NCI-H1436 treated with DMSO at 0.1 percent for 48 hours (cell line): ENCODE measurements at places on chromosomes 7 and 10.

- DNase-seq: no peak
Observed at GRCh38 chr7:106744563-106745091, 83.7 kb upstream of the CCDC71L start.

GRCh38 chr7:42414941-42415505 lies 178.0 kb upstream of the GLI3 start:
- no peak for DNase-seq

GRCh38 chr7:90536449-90536848 lies 59.7 kb upstream of the CDK14 start:
- DNase-seq: no peak

- no peak for DNase-seq
Observed at GRCh38 chr7:91569728-91570457, 305.7 kb downstream of the FZD1 start.

GRCh38 chr10:124648738-124649137 lies 95.4 kb downstream of the FAM53B start:
- DNase-seq: no peak

- DNase-seq: no peak
Observed at GRCh38 chr10:112471878-112472487, 25.0 kb downstream of the VTI1A start.

GRCh38 chr10:63798599-63799498 lies 277.6 kb downstream of the REEP3 start:
- no peak for DNase-seq

DNA sequence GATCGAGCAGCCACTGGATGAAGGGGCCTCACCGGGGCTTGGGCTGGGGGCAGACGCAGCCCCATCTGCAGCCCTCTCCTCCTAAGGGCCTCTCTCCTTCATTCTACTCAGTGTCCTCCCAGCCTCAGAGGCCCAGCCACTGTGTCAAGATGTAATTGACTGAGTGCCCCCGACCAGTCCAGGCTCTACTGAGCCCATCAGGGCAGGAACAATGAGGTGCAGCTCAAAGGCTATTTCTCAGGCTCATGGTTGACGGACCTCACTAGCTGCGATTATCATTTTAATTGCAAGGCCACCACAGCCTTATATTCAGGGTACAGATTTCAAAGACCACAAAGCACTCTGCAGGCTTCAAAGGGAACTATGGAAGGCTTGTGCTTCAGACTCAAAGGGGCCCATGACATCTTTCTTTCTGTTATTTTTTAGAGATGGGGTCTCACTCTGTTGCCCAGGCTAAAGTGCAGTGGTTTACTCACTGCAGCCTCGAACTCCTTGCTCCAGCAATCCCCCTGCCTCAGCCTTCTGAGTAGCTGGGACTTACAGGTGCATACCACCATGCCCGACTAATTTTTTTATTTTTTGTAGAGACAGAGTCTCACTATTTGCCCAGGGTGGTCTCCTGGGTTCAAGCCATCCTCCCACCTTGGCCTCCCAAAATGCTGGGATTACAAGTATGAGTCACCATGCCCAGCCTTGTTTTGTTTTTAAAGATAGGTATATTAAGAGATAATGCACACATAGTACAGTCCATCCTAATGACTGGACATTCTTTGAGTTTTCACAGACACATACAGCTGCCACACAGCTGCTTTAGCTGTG lies 23.7 kb downstream of the SLC29A3 start:
- DNase-seq: no peak

GRCh38 chr7:38283107-38283506 lies 9.7 kb upstream of the TARP start:
- DNase-seq: no peak

DNA sequence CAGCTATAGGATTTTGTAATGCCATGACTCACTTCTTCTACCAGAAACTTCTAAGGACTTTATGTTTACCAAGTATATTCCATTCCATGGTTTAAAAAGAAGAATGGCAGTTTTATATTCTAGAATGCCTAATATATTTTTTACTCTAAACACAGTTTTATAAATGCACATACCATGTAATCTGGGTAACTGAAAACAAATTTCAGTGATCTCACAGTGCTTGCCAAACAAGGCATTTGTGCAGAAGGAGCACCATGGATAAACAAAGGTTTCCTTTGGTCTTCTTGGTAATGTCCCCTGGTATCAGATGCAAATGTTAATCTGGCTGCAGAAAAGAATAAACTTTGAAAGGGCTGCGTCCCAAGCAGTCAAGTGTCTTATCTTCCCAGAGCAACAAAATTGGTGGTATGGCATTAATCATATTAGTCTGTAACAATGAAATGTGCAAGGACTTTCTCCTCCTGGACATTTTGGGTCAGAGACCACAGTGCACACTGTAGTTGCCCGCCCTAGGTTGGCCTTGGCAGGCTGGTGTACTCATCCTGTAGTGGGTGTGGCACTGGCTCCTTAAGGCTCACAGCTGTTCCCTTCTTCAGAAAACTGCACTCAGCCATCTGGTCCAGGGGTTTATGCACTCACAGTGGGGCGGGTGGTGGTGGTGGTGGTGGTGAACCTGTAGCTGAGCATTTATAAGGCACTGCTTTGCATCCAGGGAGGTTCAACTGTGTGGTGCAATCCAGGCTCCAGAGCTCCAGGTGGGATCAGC lies 56.7 kb downstream of the LAMB4 start:
- no peak for DNase-seq

- DNase-seq: no peak
Observed at GRCh38 chr10:91088300-91089140, 131.9 kb upstream of the PCGF5 start.

DNA sequence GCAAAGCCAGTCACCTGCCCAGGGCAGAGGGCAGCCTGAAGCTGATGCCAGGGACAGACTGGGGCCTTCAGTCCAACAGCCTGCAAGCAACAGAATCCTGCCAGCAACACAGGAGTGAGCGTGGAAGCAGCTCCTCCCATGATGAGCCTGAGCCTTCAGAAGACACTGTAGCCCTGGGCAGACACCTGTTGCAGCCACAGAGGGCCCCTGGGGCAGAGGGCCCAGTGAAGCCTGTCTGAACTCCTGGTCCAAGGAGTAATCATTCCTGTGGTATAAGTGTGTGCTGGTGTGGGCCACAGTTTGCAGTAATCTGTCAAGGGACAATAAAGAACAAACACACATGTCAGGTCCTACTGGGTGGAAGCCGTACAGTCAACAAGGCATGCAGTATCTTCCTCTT lies 2.9 kb upstream of the PFKP start:
- DNase-seq: no peak

GRCh38 chr7:698515-699475 lies 27.7 kb upstream of the DNAAF5 start:
- no peak for DNase-seq

DNA sequence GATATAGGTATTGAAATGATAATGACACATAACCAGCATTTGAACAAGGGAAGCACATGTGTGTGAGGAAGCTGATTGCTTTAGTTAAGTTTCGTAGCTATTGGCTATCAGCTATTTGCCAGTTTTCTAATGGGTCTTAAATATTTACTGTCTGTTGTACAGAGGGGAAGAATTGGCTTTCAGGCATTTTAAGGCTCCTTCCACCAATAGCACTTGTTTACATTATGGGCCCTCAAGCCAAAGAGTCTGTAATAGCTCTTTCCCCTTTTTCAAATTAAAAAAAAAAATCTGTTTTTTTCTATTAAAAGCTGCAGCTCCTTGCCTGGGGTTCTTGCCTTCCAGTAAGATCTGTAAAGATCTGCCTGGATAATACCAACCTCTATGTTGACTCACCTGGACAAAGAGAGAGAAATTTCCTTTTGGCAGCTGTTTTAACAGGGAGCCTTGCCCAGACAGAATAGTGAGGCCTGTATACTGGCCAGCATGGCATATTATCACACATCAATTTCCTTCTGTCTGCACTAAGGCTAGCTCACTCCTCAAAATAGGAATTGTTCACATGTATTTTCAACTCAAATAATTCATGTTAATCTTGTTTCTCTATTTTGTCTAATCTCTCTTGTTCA lies 104.7 kb upstream of the LRGUK start:
- no peak for DNase-seq

GRCh38 chr10:49089152-49089551 lies 26.2 kb downstream of the VSTM4 start:
- no peak for DNase-seq

DNA sequence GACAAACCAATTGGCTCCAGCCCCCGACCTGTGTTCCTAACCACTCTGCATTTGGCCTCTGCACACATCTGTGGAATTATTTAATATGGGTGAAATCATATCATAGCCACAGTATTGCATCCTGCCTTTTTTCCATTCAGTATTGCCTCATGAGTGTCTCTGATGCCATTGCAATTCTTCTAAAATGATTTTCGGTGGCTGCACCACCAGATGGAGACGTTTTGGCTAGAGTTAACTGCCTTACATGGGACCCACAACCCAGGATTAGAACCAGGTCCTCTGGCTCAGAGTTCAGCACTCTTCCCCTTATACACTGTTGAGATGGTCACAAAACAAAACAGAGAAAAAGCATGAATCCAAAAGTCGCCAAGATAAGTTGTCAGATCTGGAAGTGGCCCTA lies 180.8 kb downstream of the EMX2 start:
- DNase-seq: no peak

- no peak for DNase-seq
Observed at GRCh38 chr7:110780712-110781111, 310.2 kb upstream of the LRRN3 start.

GRCh38 chr7:158611541-158611940 lies 23.9 kb upstream of the PTPRN2 start:
- no peak for DNase-seq

GRCh38 chr7:134919240-134919641 lies 67.1 kb upstream of the AGBL3 start:
- no peak for DNase-seq

DNA sequence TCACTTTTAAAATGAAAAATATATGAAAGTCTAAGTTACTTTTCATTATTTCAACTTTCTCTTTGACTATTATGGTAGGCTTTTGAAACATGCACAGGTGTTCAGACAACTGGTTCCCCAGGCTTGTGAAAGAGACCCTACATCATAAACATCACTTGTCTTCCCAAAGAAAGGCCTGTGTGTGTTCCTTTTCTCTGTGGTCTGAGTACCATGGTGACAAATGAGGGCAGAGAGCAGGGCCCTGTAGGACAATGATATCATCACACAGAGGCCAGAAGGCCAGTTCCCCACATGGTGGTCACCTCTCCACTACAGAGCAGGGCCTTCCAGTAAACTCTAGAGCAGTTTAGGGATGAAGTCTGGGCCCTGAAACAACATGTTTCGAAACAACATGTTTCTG lies 288.8 kb downstream of the USP6NL start:
- DNase-seq: no peak

DNA sequence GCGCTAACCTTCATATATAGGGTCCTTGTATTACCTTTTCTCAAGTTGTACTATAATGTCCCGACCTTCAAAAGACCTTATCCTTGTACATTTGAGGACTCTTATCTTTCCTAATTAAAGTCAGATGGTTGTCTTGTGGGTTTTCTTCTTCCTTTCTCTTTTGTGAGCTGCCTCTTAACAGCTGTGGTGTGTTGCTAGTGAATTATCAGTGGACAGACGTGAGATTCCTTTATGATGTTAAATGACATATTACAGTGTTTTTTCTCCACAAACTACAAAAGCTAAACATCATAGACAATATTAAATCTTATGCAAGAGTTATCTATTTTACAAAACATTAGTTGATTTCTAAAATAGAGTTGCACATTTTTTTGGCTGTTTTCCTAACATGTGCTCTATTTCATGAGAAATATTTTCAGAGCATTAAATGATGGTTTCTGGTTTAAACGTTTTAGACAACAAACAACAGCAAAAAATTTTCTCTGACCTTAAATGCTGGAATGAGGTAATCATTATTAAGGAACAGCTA lies 272.2 kb upstream of the NPVF start:
- no peak for DNase-seq

DNA sequence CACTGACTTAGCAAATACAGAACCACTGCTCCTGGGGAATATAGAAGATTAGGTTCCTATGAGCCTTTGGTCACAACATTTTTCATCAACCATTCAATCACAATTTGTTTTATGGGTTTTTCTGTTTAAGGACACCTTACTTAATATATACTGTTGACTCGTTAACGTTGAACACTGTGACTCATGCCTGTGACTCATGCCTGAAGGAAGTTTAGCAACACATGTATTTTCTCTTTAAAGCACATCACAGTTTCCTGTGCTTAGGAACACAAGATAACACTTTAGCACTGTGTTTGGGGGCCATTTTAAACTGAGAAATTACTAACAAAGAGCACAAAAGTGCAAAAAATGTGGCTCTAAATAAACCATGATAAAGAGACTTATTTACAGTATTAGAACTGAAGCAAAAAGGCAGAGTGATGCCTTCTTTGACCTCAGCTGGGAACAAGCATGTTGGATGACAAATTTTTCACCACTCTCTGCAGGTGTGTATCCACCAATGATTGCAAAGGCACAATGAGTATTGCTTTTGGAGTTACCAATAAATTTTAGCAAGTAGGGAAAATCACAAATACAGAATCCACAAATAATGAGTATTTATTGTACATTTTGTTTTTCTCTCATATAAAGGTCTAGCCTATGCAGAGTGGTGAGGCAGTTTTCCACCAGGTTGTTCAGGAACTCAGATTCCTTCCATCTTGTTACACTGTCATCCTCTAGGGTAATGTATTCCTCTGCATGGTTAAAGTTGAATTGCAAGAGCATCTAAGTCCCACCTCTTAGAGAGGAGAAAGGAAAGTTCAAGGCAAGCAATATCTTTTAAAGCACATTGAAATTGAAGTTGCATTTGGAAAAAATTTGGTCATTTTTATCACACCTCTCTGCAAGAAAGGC lies 7.3 kb downstream of the FGFBP3 start:
- no peak for DNase-seq

DNA sequence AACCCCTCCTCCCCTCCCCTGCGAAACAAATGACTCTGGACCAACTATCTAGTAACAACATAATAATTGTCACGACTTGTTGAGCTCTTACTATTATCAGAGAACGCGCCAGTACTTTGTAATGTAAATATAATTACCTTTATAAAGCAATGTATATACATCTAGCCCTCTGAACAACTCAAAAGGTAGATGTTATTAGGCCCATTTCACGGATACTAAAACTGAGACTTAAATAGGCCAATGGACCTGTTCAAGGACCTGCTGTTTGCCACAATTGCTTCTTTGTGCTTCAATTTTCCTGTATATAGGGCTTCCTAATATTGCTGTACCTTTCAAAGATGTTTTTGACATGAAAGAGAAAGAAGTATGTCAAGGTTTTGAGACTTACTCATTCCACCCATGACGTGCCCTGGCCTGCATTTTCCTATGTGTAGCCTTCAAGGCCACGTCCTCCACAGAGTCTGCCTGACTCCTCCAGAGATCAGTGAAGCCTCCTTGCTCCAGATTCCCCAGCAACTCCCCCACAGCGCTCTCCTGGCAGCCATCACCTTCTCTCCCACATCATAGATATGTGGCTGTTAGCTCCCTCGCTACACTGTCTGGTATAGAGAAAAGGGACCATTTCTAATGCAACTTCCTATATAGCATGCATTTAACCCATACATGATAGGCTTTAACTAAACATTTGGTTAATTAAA lies 156.6 kb downstream of the SKIDA1 start:
- no peak for DNase-seq

- DNase-seq: no peak
Observed at GRCh38 chr10:71213127-71213621, 804 bp downstream of the UNC5B start.

GRCh38 chr10:71252220-71252619 lies 39.9 kb downstream of the UNC5B start:
- DNase-seq: no peak
